ENCODE measurements at places on chromosomes 3 and 15.

GRCh38 chr15:67611370-67612369, 69.2 kb downstream of the MAP2K5 start:
- no peak for DNase-seq

DNA sequence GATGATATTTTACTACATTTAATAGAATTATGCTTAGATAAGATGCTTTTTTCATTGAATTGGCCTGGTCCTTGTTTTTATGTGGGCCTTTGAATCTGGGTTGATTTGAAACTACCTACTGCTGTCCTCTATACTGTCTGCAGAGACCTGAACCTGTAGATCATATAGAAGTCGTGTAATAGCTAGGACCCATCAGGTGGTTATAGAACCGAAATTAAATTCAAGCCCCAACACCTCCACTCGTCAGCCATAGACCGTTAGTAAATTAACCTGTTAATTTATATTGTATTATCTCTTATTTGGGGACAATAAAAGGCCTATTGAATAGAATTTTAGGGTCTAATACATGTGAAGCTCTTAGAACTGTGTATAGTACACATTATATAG, 108.4 kb downstream of the MBNL1 start:
- DNase-seq, result no peak

GRCh38 chr3:46561951-46562350, 4.2 kb downstream of the LRRC2 start:
- DNase-seq, result no peak

DNA sequence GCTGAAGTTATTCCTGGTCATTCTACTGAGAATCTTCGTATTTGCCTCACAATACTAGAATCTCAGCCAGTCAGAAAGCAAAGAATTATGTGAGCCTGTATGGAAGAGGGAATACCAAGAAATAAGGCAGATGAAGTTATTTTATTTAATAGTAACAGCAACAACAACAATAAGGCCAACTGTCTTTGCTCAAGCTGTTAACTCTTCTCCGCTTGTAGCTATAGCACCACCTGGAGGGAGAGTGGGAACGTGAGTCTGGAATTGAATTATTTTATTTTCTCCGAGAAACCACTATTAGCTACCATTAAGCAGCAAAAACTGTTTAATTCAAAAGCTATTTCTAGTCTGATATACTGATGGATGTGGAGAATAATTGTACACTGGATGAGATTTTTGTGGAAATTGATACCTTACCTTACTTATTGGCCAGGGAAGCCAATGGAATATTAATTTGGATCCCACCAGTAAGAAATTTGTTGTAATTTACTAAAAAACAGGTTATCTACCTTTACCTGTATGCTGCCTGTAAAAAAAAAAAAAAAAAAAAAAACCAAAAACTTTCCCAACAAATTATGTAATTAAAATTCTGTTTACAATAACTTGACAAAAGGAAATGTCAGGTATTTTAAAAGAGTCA, 50.1 kb downstream of the CALML4 start:
- DNase-seq, result peak; percentile 76

- DNase-seq, result no peak
Measured at GRCh38 chr3:129398803-129399144, 29.7 kb downstream of the EFCAB12 start.

- DNase-seq, result no peak
Measured at GRCh38 chr3:45981346-45982074, 14.1 kb downstream of the FYCO1 start.

- DNase-seq, result no peak
Measured at GRCh38 chr3:52769786-52770455, 819 bp downstream of the NEK4 start.

- peak; percentile 15 for DNase-seq
Measured at GRCh38 chr3:39106281-39106811, 1.1 kb downstream of the GORASP1 start.

DNA sequence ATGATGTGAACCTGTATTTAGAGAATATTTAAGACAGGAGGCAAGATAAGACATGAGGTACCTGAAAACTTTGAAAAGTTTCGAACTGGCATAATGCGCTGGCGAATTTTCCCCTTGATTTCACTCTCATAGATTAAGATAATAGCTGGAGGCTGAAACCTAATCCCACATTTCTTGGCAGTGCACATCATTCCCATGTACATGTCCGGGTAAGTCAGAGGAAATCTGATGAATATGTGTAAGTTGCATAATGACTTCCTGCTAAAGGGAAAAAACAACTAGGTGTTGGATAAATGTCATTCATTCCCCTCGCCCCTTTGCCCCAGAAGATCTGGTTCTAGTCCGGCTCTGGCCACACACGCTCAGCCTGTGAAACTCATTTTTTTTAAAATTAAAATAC, 3.6 kb downstream of the CEP19 start:
- no peak for DNase-seq

GRCh38 chr3:14507305-14507741, 32.8 kb downstream of the GRIP2 start:
- no peak for DNase-seq

GRCh38 chr3:195210266-195210973, 60.5 kb downstream of the XXYLT1 start:
- DNase-seq, result peak; percentile 88

DNA sequence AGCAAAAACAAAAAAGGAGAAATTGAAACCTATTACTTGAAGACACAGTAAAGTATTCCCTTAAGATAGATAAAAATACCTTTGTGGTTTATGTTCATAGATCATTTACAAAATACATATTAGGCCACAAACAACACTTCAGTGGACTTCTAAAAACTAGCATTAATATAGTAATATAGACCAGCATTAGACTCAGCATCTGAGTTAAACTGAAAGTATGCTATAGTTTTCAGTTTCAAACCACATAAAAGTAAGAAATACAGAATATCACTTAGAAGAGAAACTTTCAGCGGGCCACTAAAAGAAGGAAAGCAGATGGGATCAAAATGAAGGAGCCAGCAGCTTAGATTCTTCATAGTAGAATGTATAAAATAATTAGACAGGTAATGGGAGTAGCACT, 86.6 kb downstream of the MSL2 start:
- no peak for DNase-seq

DNA sequence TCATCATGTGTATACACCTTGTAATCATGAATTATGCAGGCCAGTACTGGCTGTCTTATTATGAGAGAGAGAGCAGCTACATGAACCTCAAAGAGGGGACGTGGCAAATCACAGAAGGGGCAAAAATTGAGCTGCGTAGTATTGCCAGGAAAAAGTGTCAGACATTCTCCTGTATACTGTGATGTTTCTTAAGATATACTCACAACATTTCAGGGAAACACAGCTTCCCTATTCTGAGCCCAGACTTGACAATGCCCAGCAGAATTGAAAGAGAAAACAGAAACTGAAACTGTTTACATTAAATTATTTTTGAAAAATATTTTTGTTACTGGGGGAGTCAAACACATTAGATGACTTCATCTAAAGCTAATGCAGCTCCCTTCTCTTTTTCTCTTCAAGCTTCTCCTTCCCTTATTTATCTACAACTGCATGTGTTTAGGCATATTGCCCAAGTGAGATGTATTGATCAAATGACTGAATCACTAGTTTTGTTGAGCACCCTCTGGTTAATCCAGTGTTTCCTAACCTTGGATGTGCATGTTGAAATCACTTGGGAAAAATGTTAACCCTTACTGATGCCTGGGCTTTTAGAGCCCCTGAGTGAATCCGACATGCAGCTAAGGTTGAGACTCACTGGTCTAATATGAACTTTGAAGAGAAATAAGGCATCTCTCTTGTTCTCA, 39.5 kb downstream of the CADPS start:
- no peak for DNase-seq

DNA sequence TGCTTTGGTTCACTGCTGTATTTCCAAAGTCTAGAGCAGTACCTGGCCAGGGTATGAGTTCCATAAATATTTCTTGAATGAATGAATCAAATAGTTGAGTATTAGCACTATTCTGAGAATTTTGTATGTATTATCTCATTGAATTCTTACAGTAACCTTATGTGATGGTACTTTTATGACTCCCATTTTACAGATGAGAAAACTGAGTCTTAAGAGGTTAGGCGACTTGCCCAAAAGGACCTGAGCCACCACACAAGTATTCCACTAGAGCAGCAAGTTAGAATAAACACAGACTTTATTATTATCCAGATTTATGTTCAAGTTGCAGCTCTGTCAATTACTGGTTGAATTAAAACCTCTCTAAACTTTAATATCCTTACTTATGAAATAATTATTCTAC, 29.4 kb downstream of the CRTC3 start:
- DNase-seq, result no peak

- DNase-seq, result no peak
Measured at GRCh38 chr3:52366527-52366926, 50.4 kb downstream of the DNAH1 start.

GRCh38 chr3:23785097-23785645, 20.6 kb upstream of the UBE2E1 start:
- DNase-seq, result no peak

- DNase-seq, result peak; percentile 26
Measured at GRCh38 chr15:27449941-27450340, 479.0 kb downstream of the GABRG3 start.

GRCh38 chr3:11335056-11335608, 62.9 kb downstream of the ATG7 start:
- DNase-seq, result peak; percentile 69

- DNase-seq, result no peak
Measured at GRCh38 chr3:156469456-156469855, 85.5 kb downstream of the SSR3 start.

DNA sequence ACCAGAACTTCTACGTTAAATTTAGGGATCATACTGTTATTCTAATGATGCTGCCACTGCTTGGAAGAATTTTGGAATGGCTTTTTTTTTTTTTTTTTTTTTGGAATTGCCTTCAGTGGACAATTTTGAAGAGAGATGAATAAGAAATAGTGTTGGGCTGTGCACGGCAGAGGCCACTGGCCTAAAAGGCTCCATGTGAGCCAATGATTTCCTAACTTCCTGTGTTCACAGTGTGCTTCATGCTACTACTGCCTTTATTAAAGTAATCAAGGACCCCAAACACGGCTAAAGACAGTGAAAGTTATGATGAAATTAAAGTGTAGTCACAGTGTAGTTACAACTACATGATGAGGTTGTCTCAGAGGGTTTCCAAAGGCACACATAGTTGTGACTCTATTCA, 100.8 kb upstream of the TNFAIP8L3 start:
- no peak for DNase-seq

GRCh38 chr3:55244247-55244646, 242.9 kb downstream of the WNT5A start:
- DNase-seq, result no peak

DNA sequence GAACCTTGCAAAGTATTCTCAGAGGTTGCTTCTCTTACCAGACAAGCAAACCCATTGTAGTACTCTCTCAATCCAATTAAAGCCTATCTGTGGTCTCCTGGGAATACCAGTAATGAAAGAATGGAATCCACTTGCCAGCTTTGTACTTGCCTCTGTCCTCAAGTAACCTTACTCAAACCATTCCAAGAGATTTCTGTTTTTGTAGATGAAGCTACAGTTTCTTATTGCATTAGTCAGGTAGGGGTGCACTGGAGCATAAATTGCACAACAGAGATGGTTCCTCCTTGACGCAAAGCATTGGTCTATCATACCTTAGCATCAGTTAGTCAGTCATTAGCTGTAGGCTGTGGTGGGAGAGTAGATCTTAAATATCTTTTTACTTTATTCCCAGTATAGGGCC, 52.9 kb downstream of the BTLA start:
- DNase-seq, result no peak

DNA sequence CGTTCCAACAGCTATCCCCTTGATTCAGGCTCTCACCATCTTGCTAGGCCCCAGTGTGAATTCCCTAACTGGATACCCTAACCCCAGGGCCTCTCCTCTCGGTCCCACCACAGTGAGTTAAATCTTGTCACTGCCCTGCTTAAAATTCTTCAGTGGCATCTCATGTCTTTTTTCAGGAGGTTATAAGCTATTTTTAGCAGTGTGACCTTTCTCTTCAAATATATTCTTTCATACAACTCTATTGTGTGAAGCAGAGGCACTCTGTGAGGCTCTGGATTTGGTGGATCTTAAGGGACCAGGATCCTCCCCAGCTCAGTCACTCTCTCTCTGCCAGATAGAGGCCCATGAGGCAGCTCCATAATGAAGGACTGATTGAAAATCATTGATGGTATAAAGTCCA, 760.4 kb downstream of the NTRK3 start:
- DNase-seq, result no peak

DNA sequence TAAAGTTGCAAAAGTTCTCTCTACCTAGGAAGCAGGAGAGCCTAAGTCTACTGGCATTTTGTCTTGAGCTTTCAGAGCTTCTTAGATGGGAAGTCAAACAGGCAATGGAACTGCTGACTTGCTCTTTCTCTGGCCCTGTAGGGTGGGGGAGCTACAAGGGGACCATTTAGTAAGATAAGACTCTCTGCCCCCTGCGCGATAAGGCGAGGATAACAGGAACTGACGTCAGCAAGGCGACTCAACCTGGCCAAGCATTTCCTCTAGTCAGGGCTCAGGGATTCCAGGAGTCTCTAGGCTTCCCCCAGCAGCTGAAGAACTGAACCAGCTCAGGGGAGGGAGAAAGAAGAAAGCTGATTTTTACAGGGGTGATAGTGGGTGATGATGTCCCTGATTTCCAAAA, 5.8 kb downstream of the RARB start:
- no peak for DNase-seq

DNA sequence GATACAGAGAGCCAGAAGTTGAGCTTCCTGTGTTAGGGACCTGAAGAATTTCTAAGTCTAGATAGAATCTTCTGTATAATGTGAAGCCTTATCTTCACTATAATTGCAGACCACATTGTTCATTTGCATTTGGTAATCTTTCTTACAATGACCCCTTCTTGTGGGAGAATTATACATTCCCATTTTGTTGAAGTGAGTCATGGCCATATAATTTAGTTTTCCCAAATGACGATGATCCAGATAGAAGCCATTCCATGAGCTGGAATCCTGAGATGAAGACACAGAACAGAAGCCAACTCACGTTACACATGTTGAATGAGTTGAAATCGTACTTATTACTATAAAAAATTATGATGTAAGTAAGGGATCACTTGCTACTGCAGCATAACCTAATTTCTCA, 187.8 kb downstream of the TUSC7 start:
- no peak for DNase-seq

DNA sequence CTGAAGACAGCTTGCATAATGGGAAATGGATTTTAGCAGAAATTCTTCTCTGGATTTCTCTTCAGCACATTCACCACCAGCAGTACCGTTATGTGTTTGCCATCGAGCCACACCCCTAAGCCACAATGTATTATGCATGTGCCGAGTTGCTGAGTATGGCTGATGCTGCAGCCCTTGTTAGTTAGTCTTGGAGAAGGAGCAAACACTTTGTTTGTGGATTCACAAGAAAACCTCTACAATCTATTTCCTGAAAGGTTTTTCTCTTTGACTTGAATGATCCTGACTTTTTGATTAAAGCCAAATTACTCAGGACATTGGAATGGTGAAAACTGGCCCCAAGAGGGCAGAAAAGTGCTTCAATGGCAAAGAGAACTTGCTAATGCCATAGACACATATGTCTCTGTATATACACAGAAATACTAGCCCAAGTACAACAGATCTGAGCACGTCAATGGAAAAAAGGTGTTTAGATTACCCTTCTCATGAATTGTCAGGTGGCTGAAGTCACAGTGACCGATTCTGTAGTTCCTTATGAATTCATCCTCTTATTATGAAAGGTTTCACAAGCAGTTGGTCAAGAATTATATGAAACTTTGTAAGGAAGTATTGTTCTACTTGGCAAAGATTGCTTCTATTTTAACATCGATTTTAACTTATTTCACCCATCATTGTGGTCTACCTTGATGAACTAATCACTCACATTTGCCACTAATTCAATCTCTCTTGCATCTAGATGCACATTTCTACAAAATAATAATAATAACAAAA, 103.0 kb downstream of the P3H2 start:
- no peak for DNase-seq

GRCh38 chr15:75468913-75469598, 17.6 kb upstream of the SIN3A start:
- no peak for DNase-seq
